ENCODE measurements at places on chromosomes 2 and 18.

DNA sequence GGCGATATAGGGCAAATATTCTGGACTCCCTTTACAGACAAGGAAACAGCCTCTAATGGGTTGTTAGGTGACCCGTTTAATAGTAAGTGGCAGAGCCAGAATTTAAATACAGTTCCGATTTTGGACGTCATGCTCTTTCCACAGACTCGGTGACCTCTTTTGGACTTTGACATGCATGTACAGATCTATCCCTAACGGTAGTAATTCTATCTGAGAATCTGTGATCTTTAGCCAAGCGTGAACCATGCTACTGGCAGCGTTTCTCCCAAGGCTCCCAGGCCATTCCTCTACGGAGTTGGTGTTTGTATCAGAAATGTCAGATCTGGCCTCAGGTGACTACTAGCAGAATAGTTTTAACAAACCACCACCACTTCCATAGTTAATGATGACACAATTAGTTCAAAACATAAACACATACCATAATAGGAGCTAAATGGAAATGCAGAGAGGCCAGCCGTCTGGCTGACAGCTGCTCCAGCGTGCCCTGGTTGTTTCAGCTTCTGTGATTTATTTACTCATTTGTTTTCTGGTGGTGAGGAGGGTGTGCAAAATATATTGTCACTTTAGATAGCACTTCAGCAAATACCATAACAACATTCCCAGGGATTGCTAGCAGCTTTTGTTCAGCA lies 304.6 kb upstream of the LYPD1 start:
- no peak for DNase-seq

- peak; percentile 47 for DNase-seq
These were observed 137.1 kb downstream of the LCLAT1 start for GRCh38 chr2:30584116-30584515.

DNA sequence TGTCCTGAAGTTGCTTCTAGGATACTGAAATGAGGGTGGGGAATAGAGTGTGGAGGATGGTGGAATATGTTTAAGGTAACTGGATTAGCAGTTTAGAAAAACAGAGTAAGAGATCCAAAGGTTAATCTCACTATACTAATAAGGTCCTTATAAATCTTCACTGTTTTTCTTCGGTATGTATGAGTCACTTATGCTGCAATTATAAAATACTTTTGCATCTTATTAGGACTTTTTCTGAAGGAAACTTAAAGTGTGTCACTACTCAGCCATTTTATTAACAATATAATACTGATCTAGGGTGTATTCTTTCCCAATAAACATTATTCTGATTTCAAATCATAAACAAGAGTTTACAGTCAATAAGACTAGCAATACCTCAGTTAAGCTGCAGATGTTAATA lies 182.3 kb downstream of the ZNF521 start:
- no peak for DNase-seq

GRCh38 chr18:27699137-27699536 lies 477.8 kb downstream of the CDH2 start:
- DNase-seq: no peak

- no peak for DNase-seq
These were observed 287.2 kb downstream of the CDH19 start for GRCh38 chr18:66316701-66317100.

DNA sequence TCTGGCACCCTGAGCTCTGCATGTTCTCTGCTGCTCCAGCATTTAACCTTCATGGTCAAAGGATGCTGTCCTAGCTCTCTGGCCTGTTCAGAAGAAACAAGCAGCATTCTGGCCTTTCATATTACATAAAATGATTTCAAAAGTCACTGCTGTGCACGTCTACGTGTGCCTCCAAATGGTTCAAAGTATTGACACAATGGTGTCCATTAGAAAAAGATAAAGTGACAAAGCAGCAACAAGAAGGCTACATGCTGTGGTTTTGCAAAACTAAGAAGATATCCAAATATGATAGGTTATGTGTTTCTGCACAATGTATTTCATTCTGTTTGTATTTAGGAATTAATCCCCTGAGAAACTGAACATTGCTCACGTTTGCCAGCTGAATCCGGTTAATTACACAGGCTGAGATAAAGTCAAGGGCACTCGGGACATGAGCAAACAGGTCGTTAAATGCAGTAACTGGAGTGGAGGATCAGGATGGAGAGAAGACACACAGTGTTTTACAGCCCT lies 258.5 kb downstream of the DOK6 start:
- DNase-seq: no peak

DNA sequence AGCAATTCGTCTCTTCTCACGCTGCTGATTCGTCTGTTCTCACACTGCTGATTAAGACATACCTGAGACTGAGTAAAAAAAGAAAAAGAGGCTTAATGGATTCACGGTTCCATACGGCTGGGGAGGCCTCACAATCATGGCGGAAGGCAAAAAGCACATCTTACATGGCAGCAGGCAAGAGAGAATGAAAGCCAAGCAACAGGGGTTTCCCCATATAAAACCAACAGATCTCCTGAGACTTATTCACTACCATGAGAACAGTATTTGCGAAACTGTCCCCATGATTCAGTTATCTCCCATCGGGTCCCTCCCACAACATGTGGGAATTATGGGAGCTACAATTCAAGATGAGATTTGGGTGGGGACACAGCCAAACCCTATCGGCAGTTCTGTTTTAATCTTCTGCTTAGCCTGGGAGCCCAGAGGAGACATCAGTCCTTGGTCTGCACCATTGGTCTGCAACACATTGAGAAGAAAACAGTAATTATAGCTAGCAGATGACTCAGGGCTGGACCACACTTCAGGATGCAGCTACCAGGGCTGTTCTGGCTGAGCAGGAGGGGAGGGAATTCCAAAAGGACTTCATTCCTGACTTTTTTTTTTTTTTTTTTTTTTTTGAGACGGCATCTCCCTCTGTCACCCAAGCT lies 69.4 kb downstream of the CABLES1 start:
- DNase-seq: no peak

All from suppressor macrophage (primary cell).